ENCODE measurements at places on chromosomes 1 and 21. TPM values are rescaled to one million over a fixed set of nuclear protein-coding genes. Genes with fewer than 3 reads are reported as not detected.

The CYP4A11 gene
- total RNA-seq: not detected

The CELA3B gene
- total RNA-seq: not detected

The TRIM58 gene
- total RNA-seq: 0.11 TPM

The PCP4L1 gene
- not detected for total RNA-seq

The VPS72 gene
- 47.4 TPM for total RNA-seq

The NUAK2 gene
- 1.9 TPM for total RNA-seq

The TMEM51 gene
- total RNA-seq: not detected

The SLC44A3 gene
- total RNA-seq: not detected

The OPRD1 gene
- total RNA-seq: not detected

The ELAPOR1 gene
- 7.0 TPM for total RNA-seq

The SERPINC1 gene
- not detected for total RNA-seq

The ERG gene
- total RNA-seq: not detected

The LCE1F gene
- not detected for total RNA-seq

The NMNAT2 gene
- not detected for total RNA-seq

The OR6N1 gene
- total RNA-seq: not detected

The TNFRSF25 gene
- 55.8 TPM for total RNA-seq

The CD1B gene
- total RNA-seq: not detected

The CR2 gene
- total RNA-seq: 2.1 TPM

The CAPN9 gene
- not detected for total RNA-seq

The ST6GALNAC5 gene
- not detected for total RNA-seq

The HHAT gene
- total RNA-seq: 0.99 TPM
